ENCODE measurements at places on chromosomes 13 and 19. TPM values are rescaled to one million over a fixed set of nuclear protein-coding genes. Genes with fewer than 3 reads are reported as not detected.

ZNF223 gene
- 4.2 TPM for total RNA-seq

IFNL4 gene
- total RNA-seq: not detected

CYP2A6 gene
- total RNA-seq: not detected

GEMIN7 gene
- 30.6 TPM for total RNA-seq

CALR3 gene
- not detected for total RNA-seq

All from PC-9 (cell line).